Spinal cord (tissue), 10 donors: ENCODE measurements at places on chromosomes 6 and 20. TPM values are rescaled to one million over a fixed set of nuclear protein-coding genes. Genes with fewer than 3 reads are reported as not detected.
A peak's percentile ranks its signal among the peaks of the same experiment; 100 is the strongest.

DNA sequence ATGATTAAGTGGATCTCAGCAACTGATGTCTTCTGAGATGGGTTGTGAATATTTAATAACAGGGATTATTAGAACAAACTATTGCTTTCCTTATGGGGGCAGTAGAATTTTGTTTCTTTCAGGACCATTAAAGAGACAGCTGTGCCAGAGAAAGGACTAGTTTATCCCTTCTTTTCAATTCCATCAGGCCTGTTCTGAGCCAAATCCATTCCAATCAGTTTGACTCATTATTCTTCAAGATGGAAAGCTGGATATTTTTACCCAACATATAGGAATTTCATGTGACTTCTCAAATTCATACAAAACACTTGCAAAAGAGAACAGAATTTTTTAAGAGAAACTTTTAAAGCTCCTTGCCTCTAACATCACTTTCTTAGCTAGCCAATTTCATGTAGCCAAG lies 722.0 kb upstream of the FLRT3 start:
- DNase-seq: no peak

GPX5 gene
- not detected for total RNA-seq

SLC2A4RG gene
- 51.0 TPM for total RNA-seq

DNA sequence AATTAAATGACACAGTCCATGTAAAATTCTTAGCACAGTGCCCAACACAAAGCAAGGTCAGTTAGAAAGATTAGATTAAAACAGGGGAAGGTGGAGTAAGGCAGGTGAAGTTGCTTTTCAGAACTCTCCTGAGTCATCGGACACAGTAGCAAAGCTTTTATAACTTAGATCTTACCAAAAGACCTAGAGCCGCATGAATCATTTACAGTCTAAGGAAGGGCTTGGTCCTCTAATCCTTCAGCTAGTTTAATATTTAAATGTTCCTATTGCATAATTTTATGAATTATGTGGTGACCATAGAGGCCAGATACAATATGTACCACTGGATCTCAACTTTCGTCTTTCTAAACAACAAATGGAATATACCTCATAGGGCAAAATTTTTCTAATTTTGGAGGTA lies 202.1 kb upstream of the SNX9 start:
- no peak for DNase-seq

UST gene
- total RNA-seq: 23.9 TPM

- no peak for DNase-seq
Measured at GRCh38 chr6:154229786-154230185, 126.8 kb downstream of the IPCEF1 start.

GRCh38 chr20:37519508-37520418 lies 1.3 kb upstream of the NNAT start:
- DNase-seq: no peak

- DNase-seq: no peak
Measured at GRCh38 chr6:137781639-137782038, 85.4 kb upstream of the TNFAIP3 start.

GRCh38 chr6:36265744-36266143 lies 4.1 kb upstream of the PNPLA1 start:
- DNase-seq: no peak

DNA sequence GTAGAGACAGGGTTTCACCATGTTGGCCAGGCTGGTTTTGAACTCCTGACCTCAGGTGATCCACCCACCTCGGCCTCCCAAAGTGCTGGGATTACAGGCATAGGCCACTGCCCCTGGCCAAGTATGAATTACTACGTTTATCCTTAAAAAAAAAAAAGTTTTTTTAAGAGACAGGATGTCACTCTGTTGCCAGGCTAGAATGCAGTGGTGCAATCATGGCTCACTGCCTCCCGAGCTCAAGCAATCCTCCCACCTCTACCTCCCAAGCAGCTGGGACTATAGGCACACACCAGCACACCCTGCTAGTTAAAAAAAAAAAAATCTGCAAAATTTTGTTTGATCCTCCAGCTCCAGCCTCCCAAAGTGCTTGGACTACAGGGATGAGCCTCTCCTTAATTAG lies 23.1 kb downstream of the IYD start:
- no peak for DNase-seq

DNA sequence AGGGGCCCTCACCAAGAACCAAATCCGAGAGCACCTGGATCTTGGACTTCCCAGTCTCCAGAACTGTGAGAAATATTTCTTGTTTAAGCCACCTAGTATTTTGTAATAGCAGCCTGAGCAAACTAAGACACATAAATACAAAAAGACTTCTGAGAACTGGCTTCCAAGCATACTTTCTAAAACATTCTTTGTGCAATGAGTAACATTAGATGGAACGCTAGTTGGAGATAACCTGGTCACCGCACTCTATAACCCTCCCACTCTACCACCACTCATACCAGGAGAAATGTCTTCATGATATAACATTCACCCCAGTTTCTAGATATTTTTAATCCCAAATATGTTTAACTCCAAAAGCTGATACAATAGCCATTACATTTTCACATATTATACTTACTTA lies 169.5 kb upstream of the THEMIS start:
- no peak for DNase-seq

GRCh38 chr6:129875610-129876520 lies 14.8 kb upstream of the TMEM244 start:
- no peak for DNase-seq

ITPR3 gene
- 6.6 TPM for total RNA-seq

- no peak for DNase-seq
Measured at GRCh38 chr20:5643936-5644335, 106.3 kb upstream of the SHLD1 start.

B3GALT4 gene
- total RNA-seq: 12.9 TPM

LRRN4 gene
- total RNA-seq: 0.28 TPM

ENPP4 gene
- total RNA-seq: 34.8 TPM

- DNase-seq: no peak
Measured at GRCh38 chr6:32108727-32109113, 418 bp downstream of the TNXB start.

KCNK15 gene
- 0.30 TPM for total RNA-seq

CCN2 gene
- 38.3 TPM for total RNA-seq

DNA sequence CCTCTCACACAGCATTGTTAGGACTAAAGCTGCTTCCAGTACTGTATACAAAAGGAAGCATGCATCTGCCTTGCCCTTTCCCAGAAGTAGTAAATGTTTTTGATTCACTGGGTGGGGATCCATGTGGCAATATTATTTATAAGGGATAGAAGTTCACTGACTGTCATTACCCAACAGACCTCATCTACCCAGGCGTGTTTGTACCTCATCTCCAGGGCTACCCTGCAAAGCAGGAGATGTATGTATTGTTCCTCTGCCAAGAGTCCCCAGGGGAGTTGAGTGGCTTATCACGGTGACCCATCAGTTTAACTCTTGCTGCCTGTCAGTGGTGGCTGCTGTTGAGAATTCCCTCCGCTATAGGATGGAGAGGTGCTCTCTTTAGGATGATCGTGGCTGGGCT lies 42.5 kb downstream of the SLC24A3 start:
- no peak for DNase-seq

DNA sequence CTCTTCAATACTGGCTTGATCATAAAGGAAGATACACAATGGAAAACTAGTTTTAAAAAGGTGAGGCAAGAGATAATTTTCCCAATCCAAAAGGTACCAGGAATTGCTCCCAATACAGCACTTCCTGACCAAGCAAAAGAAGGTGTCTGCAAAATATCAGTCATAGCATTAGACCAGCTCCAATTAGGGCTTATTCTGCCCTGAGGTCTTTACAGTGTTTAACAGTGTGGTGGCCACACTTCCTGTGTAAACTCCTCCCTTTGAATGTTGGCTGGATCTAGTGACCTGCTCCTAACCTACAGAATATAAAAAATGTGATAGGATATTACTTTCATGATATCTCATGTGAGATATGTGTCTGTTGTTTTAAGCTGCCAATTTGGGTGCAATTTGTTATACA lies 57.1 kb upstream of the BTN3A2 start:
- DNase-seq: no peak

HUS1B gene
- total RNA-seq: 0.39 TPM

CRIP3 gene
- 5.7 TPM for total RNA-seq

DNA sequence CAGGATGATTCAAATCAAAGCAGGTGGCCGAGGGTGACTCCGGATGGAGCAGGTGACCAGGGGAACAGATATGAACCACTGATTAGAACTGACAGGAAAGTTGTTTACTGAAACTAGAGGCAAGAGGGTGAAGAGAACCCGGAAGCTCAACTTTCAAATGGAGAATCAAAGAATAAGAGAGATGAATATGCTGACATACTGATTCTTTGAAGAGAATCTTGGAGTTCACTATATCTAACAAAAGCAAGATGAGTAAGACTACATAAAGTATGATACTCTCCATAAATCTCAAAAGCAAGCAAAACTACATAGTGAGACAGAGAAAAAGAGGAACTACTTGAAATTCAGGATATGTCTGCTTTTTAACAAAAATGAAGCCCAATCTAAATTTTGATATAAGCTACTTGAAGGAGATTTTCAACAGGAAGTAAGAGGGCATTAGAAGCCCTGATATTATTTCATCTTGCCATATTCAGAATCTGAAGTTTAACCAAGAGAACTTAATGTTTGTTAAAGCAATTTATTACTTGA lies 4.0 kb upstream of the UBD start:
- no peak for DNase-seq

- no peak for DNase-seq
Measured at GRCh38 chr6:41677124-41677921, 39.1 kb downstream of the MDFI start.

- DNase-seq: no peak
Measured at GRCh38 chr6:25627001-25627400, 25.0 kb upstream of the SCGN start.

FAM184A gene
- 30.3 TPM for total RNA-seq

GRCh38 chr6:34475238-34475682 lies 9.4 kb downstream of the PACSIN1 start:
- no peak for DNase-seq

DNA sequence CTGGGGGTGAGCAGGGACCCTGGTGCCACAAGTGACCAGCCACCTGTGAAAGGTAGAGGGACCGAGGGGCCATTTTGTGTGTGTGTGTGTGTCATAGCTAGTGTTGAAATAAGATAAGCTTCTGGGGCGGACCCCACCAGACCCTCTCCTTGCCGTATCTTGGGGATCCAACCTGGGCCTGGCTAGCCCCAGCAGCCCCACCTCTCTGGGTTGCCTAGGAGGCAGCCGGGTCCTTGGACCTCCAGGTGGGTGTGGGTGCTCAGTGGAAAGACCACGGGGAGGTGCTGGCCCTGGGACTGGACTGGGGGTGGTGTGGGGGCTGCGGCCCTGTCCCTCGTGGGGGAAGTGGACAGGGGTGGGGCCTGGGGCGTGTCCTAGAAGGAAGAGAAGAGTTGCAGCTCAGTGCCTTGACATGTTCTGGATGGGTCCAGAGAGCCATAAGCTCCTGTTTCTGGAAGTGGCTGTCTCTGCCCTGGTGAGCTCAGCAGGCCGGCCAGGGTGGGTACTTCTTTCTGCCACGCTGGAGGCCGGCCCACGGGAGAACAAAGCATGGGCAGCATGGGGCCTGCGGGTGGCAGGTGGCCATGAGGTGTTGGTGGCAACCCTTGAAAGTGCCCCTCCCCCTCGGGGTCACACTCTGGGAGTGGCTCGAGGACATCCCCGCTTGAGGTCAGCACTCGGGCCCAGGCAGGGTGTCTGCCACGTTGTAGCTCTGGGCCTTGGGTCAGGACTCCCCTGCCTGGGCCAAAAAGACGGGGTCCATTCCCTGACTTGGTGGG lies 8.4 kb downstream of the RBBP8NL start:
- no peak for DNase-seq

DNA sequence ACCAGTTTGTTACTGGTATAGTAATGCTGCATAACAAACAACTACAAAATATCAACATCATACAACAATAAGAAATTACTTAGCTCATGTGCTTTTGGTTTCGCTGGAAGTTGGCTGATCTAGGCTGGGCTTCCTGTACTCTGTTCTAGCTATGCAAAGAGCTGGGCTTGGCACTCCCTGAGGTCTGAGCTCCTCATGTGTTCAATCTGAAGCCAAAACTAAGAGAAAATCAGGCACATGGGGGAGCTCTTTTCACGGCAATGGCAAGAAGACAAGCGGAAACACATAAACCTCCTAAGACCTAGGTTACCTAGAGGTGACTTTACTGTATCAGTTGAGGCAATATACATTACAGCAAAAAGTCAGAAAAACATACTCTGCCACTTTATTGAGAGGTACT lies 574.2 kb downstream of the KHDRBS2 start:
- no peak for DNase-seq

RNF144B gene
- 8.6 TPM for total RNA-seq

- DNase-seq: no peak
Measured at GRCh38 chr20:370151-370600, 10.4 kb upstream of the TRIB3 start.

KIAA1755 gene
- total RNA-seq: 51.5 TPM

- DNase-seq: no peak
Measured at GRCh38 chr6:21987501-21987957, 309.3 kb downstream of the PRL start.

HLA-DMB gene
- total RNA-seq: 13.7 TPM

- DNase-seq: no peak
Measured at GRCh38 chr6:169589699-169590257, 112.1 kb downstream of the WDR27 start.

DNA sequence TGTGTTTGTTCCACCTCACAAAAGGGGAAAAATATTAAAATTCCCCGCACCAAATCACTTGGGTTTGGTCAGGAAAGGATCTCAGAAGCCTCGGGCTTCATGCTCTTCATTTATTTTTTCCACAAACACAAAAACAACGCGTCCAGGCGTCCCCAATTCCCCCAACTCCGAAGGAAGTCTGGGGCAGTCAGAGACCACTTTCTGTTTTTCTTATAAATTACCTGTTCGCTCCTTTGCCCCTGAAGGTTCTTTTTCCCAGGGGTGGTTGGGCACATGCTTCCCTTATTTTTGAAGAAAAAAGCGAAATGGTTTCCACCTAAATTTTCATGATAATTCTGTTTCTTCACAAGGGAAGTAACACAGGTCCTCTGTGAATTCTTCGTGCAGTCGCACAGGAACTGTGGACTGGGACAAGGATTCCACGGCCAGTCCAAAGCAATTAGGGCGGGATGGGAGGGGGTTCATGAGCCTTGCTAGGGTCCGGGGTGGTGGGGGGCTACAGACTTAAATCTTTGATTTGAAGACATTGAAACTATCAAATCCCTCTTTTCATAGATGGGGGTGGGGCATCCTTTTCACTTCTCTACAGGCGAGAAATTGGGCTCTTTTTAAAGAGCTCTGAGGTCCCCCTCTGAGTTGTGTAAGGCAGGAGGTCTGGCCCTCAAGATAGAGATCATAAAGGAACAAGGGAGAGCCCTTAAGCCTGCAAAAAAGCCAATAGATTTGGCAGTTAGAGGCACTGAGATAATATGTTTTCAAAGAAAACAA lies 30.5 kb upstream of the HFE start:
- peak; percentile 68 for DNase-seq

GRCh38 chr6:53103993-53104675 lies 38.9 kb downstream of the FBXO9 start:
- peak; percentile 17 for DNase-seq

DNA sequence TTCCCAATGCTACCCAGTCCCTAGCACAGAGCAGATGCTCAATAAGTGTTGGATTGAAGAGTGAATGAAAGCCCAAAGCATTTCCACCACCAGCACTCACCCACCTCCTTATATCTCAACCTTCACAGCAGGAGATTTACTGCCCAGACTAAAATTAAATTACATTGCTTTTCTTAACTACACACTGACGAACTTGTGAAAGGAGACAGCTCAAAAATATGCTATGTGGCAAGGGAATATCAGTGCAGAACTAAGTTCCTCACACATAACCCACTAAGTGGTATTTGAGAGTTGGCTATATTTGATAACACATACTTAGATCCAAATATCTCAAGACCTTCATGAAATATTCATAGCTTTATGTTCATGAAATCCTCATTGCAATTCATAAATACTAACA lies 137.7 kb downstream of the FRK start:
- no peak for DNase-seq
